ENCODE measurements at places on chromosomes 16 and 17. TPM values are rescaled to one million over a fixed set of nuclear protein-coding genes. Genes with fewer than 3 reads are reported as not detected.

DNA sequence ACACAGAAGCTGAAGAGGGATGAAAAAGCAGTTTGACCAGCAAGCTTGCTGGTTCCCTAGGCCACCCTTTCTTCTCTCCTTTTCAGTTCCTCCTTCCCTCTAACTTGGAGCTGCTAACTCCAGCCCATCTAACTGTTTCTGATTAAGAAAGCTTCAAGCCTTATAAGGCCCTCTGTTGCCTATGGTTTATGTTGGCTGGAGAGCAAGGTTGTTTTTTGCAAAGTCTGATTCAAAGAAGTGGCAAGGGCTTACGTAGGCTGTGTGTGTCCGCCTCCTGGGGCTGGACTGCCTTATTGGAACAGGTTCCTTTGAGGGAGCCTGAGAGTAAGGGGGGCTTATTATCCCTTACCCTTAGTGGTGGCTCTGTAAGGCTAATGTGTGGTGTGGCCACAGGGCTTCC, 7.1 kb downstream of the AKAP1 start:
- H3K27me3 ChIP-seq = no peaks in the 10 kb centered on the region
- no peak overlapping the region for H3K4me3 ChIP-seq
- H3K36me3 ChIP-seq = no peaks in the 10 kb centered on the region
- peaks cover 7% of the 10 kb centered on the region for H3K4me1 ChIP-seq
- H3K27ac ChIP-seq = no peak overlapping the region

DNA sequence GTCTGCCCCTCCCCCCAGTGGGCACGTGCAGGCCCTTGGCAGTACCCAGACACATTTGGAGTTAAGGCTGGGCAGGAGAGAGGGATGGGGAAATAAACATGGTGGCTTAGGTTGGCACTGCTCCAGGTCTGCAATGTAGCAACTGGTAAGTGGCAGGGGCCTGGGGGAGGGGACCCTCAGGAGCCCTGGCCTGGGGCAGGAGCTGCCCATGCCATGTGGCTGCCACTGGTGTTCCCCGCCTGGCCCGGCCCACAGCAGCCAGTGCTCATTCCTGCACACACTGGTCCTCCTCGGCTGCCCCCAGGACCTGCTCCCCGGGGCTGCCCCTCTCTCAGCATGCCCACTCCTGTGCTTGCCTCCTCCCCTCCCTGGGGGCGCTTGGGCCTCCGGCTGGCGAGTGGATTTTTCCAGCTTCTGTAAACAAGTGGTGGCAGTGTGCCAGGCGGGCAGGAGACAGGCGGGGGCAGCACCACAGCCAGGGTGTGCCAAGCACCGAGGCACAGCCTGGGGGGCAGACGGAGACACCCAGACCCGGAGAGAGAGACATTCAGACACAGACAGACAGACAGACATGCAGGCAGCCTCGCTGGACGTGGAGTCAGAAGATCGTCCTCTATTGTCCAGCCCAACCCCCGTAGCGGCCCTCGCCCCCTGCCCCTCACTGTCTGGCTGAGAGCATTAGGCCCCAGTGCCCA, 9.4 kb downstream of the THRA start:
- H3K36me3 ChIP-seq = no peaks in the 10 kb centered on the region
- no peak for DNase-seq
- H3K27ac ChIP-seq = no peak overlapping the region
- no peaks in the 10 kb centered on the region for H3K27me3 ChIP-seq

DNA sequence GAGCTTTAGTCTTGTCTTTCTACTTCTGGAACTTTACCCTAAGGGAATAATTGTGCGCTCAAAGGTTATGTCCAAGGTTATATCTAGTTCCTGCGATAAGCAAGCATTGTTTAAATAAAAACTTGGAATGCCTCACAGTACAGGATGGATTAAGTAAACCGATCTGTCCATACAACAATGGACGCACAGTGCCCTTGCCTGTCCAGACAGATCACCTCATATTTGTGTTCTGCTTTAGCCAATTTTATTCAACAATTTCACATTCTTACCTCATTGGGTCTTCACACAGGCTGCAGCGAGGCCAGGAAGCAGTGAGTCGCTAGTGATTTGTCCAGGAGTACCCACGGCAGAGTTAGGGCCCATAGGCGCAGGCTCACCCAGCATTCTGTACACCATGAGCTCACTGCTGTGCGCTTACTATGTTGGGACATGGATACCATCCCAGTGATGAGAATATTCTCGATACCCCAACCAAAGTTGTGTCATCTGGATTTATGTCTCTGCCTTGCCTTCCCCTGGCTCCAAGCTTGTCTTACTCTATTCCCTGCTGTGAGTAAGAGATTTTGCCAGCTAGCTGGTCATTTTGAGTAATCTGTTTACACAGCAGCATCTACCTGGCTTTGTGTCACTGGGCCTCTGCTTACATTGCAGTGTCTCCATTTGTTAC, 39.8 kb downstream of the USP43 start:
- no peaks in the 10 kb centered on the region for H3K27me3 ChIP-seq
- DNase-seq = no peak
- no peak overlapping the region for H3K4me3 ChIP-seq
- no peaks in the 10 kb centered on the region for H3K36me3 ChIP-seq
- no peak overlapping the region for H3K27ac ChIP-seq
- H3K4me1 ChIP-seq = no peaks in the 10 kb centered on the region

- DNase-seq = no peak
- H3K27me3 ChIP-seq = no peaks in the 10 kb centered on the region
- no peak overlapping the region for H3K4me3 ChIP-seq
- peak overlapping the region; percentile 55 for H3K27ac ChIP-seq
- peaks cover 81% of the 10 kb centered on the region for H3K4me1 ChIP-seq
- peaks cover 4% of the 10 kb centered on the region for H3K36me3 ChIP-seq
These were observed 10.1 kb downstream of the SLC7A6 start for GRCh38 chr16:68274441-68274840.

GRCh38 chr17:39405436-39405835, 4.0 kb upstream of the FBXL20 start:
- no peaks in the 10 kb centered on the region for H3K27me3 ChIP-seq
- no peak for DNase-seq
- peaks cover 32% of the 10 kb centered on the region for H3K36me3 ChIP-seq
- H3K4me3 ChIP-seq = no peak overlapping the region
- H3K4me1 ChIP-seq = peaks cover 4% of the 10 kb centered on the region

DNA sequence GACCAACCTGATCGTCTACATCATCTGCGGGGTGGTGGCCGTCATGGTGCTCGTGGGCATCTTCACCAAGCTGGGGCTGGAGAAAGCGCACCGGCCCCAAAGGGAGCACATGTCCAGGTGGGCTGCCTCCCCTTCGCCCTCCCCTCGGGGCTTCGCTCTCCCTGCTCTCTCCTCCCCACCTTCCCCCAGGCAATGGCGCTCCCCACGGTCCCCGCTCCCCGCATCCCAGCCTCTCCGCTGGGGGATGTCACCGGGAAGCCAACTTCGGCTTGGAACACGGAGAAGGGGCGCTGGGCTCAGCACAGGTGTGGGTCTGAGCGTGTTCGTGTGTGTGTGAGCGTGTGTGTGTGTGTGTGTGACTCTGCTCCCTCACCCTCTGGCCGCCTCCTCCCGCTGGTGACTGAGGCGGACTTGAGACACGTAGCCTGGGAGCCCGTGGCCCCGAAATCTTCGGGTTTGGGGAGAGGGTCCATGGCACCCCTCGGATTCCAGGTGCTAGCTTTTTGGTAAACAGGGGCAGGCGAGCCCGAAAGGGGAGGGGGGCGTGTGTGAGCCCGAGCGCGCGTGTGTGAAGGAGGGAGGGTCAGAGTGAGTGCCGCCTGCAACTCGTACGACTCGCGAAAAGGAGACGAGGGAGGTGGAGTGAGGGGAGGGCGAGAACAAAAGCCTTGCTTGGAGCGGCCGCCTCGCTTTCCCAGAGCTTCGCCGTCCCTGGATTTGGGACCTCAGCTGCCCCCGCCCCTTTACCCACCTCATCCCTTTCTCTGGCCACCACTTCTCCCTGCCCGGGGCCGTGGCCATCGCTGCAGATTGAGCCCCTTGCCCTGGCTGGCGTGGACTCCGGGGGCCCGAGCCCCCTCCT, 1.3 kb downstream of the SHISA9 start:
- no peak overlapping the region for H3K27ac ChIP-seq
- H3K4me3 ChIP-seq = no peak overlapping the region
- peaks cover 4% of the 10 kb centered on the region for H3K27me3 ChIP-seq
- H3K36me3 ChIP-seq = no peaks in the 10 kb centered on the region
- H3K4me1 ChIP-seq = no peaks in the 10 kb centered on the region

DNA sequence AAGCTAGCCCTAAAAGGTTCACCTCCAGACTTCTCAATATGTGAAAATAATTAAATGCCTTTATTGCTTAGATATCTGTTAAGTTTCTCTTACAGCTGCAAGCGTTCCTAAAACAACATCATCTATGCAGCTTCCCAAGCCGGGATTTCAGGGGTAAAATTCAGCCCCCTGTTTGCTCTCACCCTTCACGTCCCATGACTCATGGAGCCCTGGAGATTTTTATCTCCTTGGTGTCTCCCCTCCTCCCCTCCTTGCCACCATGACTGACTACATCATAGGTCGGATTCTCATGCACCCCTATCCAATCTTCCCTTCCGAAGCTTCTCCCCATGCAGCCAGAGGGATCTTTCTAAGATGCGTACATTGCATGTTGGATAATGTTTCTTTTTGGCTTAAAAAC, 21.0 kb upstream of the CACNG4 start:
- no peaks in the 10 kb centered on the region for H3K4me1 ChIP-seq
- H3K4me3 ChIP-seq = no peak overlapping the region

DNA sequence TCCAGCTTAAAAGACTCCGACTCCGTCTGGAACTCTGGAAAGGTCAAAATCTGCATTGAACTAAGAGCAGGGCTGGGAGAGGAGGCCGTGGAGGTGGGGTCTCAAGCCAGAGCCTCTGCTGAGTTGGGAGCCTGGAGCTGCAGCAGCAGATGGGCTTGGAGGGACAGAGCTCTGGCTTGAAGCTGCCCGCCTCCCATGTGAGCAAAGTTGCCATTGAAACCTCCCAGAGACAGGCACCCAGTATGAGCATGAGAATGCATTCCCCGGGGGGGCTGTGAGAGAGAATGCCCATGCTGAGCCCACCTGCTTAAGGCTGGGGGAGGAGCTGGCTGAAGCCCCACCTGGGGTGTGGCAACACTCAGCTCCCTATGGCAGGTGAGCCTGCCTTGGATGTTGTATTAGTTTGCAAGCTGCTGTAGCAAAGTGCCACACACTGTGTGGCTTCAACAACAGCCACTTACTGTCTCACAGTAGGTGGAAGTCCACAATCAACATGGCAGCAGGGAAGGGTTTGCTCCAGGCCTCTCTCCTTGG, 9.6 kb downstream of the KIF19 start:
- no peaks in the 10 kb centered on the region for H3K27me3 ChIP-seq
- no peak for DNase-seq
- H3K27ac ChIP-seq = no peak overlapping the region
- no peaks in the 10 kb centered on the region for H3K4me1 ChIP-seq
- no peak overlapping the region for H3K4me3 ChIP-seq

GRCh38 chr17:77253611-77254051, 112.9 kb downstream of the SEC14L1 start:
- H3K27me3 ChIP-seq = peaks cover 5% of the 10 kb centered on the region
- no peaks in the 10 kb centered on the region for H3K4me1 ChIP-seq
- H3K4me3 ChIP-seq = no peak overlapping the region
- H3K36me3 ChIP-seq = no peaks in the 10 kb centered on the region
- no peak for DNase-seq
- no peak overlapping the region for H3K27ac ChIP-seq

- H3K27me3 ChIP-seq = no peaks in the 10 kb centered on the region
- H3K4me1 ChIP-seq = no peaks in the 10 kb centered on the region
- no peaks in the 10 kb centered on the region for H3K36me3 ChIP-seq
- DNase-seq = no peak
- no peak overlapping the region for H3K4me3 ChIP-seq
- no peak overlapping the region for H3K27ac ChIP-seq
These were observed 80.3 kb upstream of the CRHR1 start for GRCh38 chr17:45703806-45704205.

DNA sequence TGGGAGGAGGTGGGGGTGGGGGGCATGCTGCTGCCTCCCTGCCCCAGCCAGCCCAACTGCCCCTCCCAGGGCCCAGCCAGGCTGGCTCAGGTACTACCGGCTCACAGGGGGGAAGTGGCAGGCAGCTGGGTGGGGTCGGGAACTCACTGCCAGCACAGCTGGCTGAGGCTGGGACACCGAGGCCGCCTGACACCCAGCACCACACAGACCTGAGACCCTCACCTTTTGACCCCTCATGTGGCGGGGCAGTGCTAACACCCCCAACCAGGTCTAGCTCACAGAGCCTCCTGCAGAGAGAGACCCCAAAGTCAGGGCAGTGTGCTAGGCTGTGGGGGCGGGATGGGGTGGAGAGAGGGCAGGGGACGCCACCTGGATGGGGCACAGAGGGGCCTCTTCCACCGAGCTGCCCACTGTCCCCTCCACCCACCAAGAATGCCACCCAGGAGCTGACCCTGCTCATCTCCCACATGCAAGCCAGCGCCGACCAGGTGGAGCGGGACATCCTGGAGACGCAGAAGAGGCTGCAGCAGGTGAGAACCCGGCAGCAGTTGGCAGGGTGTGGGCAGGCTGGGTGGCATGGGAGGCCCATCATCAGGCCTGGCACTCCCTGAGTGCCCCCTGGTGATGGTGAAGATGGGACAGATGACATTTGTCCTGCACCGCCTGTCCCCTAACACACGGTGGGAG, 3.0 kb downstream of the EVPLL start:
- no peaks in the 10 kb centered on the region for H3K4me1 ChIP-seq
- H3K4me3 ChIP-seq = no peak overlapping the region
- no peak for DNase-seq
- H3K36me3 ChIP-seq = no peaks in the 10 kb centered on the region

DNA sequence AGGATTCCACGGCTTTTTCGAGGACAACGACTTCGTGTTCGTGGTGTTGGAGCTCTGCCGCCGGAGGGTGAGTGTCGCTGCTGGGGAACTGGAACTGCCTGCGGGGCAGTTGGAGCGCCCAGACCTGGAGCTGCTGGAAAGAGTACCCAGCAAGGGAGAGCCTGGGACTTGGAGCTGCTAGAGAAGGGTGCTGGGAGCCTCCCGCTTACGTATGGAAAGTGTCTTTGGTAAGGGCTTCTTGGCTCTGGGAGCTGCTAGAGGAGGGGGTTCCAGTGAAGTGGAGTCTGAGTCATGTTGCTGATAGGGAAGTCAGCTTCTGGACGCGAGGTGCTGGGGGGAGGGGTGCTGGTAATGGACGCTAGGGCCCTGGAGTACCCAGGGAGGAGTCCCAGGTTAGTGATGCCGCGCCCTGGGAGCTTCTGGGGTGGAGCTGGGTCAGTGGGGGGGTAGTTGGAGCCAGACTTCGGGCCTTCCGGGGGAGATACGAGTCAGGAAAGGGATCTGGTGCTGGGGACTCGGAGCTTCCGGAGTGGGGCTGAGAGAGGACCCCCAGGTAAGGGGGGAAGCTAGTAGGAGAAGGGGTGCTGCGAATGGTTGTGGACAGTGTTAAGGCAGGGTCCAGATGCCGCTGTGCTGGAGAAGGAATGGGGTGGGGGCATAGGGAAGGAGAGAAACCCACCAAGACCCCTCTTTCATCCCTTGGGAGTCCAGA, 741 bp downstream of the PLK1 start:
- no peak for DNase-seq
- H3K4me3 ChIP-seq = peak overlapping the region; percentile 49
- H3K27ac ChIP-seq = no peak overlapping the region
- H3K4me1 ChIP-seq = peaks cover 17% of the 10 kb centered on the region
- no peaks in the 10 kb centered on the region for H3K27me3 ChIP-seq

Gene CNGB1
- total RNA-seq = not detected

Gene SYT17
- not detected for total RNA-seq

Gene OTOP3
- total RNA-seq = not detected

Gene MYOCD
- not detected for total RNA-seq

Gene HOXB3
- 11.2 TPM for total RNA-seq

Gene SLC16A3
- 31.4 TPM for total RNA-seq

Gene CKLF
- 76.6 TPM for total RNA-seq

Gene ZNF423
- not detected for total RNA-seq

Data from CD4-positive, alpha-beta memory T cell (primary cell).